ENCODE measurements at places on chromosomes 1 and 21.

GRCh38 chr1:74571891-74572290, 59.5 kb upstream of the LRRC53 start:
- no peak overlapping the region for H3K27ac ChIP-seq
- no peaks in the 10 kb centered on the region for H3K4me1 ChIP-seq
- no peaks in the 10 kb centered on the region for H3K36me3 ChIP-seq

- DNase-seq = peak; percentile 27
- no peaks in the 10 kb centered on the region for H3K27me3 ChIP-seq
- H3K36me3 ChIP-seq = no peaks in the 10 kb centered on the region
These were observed 88.6 kb upstream of the PKN2 start for GRCh38 chr1:88595355-88596002.

GRCh38 chr1:116508085-116508983, 62.5 kb downstream of the CD58 start:
- H3K4me1 ChIP-seq = peaks cover 11% of the 10 kb centered on the region
- no peaks in the 10 kb centered on the region for H3K36me3 ChIP-seq
- H3K4me3 ChIP-seq = no peak overlapping the region
- DNase-seq = no peak
- peak overlapping the region; percentile 79 for H3K27ac ChIP-seq
- no peaks in the 10 kb centered on the region for H3K27me3 ChIP-seq

DNA sequence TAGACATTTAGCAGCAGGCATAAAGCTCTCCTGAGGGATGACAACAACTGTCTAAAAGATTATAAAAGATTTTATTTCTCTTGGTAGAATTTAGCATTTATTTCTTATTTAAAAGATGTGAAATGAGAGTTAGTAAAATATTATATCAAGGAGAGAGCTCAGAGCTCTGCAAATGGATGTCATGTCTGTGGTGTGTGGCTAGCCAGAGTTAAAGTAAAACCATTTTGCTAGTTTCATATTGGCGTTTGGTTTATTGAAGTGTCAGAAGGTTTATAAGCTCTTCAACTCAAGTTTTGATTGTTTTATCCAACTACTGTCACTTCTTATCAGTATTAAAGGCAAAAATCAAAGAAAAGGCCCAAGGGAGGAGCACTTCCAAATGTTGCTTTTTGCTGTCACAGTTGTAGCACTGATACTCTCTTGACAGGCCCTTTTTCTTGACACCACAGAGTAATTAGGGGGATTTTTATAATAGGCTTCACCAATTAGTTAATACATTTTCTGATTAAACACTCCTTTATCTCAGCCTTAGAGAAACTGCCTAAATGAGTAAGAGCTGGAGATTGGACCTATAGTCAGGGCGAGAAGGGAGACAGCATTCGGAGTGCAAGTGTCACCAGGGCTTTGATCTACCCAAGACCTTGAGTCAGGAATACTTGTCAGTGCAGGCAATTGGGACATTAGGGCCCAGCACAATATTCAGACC, 233.9 kb downstream of the PTBP2 start:
- no peak overlapping the region for H3K4me3 ChIP-seq
- H3K36me3 ChIP-seq = no peaks in the 10 kb centered on the region
